ENCODE measurements at places on chromosomes 6 and 20. TPM values are rescaled to one million over a fixed set of nuclear protein-coding genes. Genes with fewer than 3 reads are reported as not detected.

The ABHD16B gene
- not detected for total RNA-seq

The SNRNP48 gene
- total RNA-seq = 20.8 TPM

The SAMD5 gene
- total RNA-seq = 0.65 TPM

The SOX4 gene
- 33.0 TPM for total RNA-seq

The BCAS1 gene
- not detected for total RNA-seq

The ARFGEF3 gene
- total RNA-seq = 2.1 TPM

The GPX5 gene
- not detected for total RNA-seq

The ZBP1 gene
- not detected for total RNA-seq

The TSPO2 gene
- total RNA-seq = not detected

The PTK6 gene
- total RNA-seq = 0.13 TPM

The ID4 gene
- total RNA-seq = 0.19 TPM

The SLC16A10 gene
- not detected for total RNA-seq

The CCNC gene
- 68.6 TPM for total RNA-seq

The RSPH4A gene
- 0.16 TPM for total RNA-seq

The SASH1 gene
- total RNA-seq = 123 TPM
